ENCODE measurements at places on chromosomes 1 and 21.
A peak's percentile ranks its signal among the peaks of the same experiment; 100 is the strongest.

DNA sequence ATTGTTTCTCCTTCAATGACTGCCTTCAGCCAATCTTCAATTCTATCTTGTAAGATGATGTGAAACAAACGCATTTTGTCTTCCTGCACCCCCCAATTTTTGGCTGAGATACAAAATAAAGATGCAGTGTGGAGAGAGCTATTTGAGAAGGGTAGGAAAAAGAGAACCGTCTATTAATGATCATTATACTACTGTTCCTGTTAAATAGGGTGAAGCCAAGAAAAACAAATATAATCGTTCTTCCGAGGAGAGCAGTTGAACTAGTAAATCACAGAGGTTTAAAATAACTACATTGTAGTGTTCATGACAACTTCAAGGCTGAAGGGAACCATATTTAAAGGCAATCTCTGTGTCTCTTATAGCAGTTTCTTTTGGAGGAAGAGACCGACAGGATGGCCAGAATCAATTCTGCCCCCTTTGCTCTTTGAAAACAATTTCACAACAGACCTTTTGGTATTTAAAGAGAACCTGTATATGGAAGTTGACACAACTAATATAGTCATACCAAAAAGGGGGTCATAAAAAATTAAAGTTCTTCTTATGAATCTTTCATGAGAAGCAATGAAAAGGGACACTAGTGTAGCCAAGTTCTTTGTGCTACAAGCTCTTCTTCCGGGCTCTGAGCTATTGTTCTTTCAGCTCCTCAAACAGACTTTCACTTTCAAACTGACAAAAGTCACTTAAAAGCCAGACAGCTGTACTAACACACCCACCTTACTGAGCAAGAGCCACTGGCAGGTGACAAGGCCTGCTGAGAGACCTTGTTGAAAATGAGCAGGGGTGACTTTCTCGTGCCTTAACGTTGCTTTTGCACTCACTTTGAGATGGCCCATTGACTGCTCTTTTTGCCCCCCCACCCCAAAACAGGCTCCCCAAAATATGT lies 30.9 kb downstream of the PROX1 start:
- DNase-seq, result no peak

- DNase-seq, result peak; percentile 49
These were observed 213.5 kb upstream of the PTGFR start for GRCh38 chr1:78277253-78277652.

DNA sequence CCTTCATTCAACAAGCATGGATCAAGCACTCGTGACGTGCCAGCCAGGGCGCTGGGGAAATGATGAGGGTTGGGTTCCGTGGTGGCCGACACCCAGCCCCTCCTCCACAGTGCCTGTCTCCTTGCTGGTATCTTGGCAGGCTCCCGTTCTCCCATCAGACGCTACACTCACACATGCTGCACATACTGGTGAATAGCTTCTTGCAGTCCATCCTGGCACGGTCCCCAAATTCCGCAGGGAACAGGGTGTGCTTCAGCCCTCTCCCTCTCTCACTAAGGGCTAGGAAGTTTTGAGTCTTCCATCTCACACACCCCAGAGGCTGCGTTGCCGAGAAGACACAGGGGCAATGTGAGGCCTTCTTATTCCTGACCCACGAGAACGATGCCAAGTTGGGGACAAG lies 10.1 kb upstream of the MEF2D start:
- peak; percentile 81 for DNase-seq

GRCh38 chr1:162404550-162405160 lies 7.3 kb downstream of the SH2D1B start:
- DNase-seq, result peak; percentile 68

- peak; percentile 80 for DNase-seq
These were observed 5.5 kb upstream of the TRAPPC10 start for GRCh38 chr21:44006656-44007055.

DNA sequence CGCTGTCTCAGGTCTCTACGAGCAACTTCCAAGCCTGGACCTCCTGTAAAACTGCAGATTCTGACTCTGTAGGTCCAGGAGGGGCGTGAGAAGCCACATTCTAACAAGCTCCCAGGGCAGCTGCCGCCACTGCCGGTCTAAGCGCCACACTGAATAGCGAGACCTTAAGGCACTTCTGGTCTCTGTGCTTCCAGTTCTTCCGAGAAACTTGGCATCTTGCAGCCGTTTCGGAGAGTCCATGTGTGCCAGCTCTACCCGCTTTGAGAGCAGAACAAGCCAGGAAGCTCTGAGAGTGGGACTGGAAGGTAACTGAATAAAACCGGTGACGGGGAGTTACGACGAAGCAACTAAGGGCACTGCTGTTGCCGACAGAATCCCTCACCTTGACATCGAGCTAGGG lies 12.5 kb downstream of the AGT start:
- no peak for DNase-seq

GRCh38 chr1:8427986-8428385 lies 110.1 kb downstream of the SLC45A1 start:
- no peak for DNase-seq

DNA sequence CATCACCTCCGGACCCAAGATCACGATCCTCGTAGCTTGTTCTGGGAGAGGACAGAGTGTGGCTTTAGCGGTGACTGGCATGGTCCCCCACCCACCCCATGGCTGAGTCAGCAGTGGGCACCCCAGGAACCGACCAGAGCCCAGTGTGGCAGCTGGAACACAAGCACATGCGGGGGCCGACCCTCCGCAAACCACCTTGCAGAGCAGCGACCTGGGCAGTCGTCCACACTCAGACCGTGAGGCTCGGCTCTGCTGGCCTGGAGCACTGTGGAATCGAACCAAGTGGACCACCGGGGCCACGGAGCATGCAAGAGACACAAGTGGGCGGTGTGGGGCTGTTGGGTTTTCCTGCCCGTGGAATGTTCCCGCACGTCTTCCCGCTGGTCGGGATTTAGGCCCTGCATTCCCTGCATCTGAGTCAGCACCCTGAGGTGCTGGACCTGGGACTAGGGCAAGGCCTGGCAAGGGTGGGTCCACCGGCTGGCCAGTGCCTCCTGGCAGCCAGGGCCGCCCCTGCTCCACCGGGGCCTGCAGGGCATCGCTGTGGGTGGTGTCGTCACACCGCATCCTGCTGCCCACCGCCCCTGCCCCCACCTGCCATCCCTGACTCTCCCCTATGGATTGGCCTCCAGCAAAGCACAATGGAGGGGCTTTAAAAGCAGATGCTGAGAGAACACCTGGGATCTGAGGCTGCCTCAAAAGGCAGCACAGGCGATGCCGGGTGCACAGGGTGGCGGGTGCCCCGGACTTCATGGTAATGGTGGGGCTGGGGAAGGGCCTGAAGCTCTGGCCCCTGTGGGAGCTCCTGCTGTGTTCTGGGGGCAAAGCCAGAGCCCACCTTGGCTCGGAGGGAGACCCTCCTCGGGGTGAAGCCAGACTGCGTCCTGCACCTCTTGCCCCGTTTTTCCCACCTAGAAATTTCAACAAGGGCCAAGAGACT lies 18.5 kb downstream of the MORN1 start:
- no peak for DNase-seq

DNA sequence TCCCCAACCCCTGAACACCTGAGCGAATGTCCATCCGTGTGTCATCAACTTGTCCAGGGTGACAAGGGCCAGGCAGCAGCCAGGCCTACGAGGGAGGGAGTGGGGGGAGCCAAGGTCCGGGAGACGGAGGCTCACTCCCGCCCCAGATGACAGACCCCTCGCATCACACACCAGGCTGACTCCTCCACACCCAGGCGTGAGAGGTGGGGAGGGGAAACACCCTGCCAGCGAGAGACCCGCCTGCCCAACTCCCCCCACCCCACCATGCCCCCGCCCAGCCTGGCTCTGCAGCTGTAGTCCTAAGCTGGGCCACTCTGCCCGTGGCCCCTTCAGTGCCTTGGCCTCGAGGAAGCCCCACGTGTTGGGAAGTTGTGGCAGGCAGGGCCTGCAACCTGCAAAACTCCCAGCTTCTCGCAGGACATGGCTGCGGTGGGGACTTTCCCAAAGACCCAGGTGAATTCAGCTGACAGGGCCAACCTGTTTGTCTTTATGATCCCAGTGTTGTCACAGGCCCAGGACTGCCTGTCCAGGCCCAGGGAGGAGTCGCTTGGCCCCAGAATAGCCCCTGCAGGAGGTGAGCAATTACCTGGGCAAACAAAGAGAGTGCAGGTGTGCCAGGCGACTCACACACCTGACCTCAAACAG lies 62.9 kb downstream of the RIPK4 start:
- DNase-seq, result no peak

DNA sequence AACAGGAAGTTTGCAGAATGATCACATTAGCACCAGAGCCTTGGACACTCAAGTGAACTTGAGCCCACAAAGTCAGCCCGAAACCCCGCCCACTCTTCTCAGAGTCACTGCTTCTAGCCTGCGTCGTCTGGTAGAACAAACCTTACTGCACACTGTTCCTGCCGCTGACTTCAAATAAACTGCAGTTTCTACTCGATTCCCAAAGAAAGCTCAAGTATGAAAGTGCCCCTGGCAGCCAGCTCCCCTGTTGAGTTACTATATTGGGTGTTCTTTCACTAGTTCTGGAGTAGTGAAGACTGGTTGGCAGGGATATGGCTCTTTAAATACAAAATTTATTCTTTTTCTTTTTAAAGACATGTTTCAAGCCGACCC lies 164.7 kb downstream of the GALNT2 start:
- DNase-seq, result peak; percentile 70

GRCh38 chr1:67274623-67275325 lies 32.9 kb upstream of the IL12RB2 start:
- DNase-seq, result no peak

DNA sequence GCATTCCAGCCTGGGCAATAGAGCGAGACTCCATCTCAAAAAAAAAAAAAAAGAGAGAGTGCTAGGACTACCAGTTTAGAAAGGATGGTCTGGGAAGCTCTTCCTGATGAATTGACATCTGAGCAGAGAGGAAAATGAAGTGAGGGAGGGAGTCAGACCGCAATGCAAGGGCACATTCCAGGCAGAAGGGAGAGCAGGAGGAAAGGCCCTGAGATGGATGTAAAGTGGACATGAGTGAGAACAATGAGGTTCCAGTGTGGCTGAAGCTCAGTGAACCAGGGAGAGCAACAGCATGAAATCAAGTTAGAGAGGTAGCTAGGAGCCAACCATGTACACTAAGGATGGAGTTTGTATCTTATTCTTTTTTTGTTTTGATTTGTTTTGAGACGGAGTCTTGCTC lies 55.9 kb upstream of the SPOCD1 start:
- no peak for DNase-seq

GRCh38 chr1:12015001-12015491 lies 4.3 kb upstream of the MIIP start:
- DNase-seq, result no peak

GRCh38 chr1:18148461-18148860 lies 40.9 kb downstream of the IGSF21 start:
- DNase-seq, result no peak

DNA sequence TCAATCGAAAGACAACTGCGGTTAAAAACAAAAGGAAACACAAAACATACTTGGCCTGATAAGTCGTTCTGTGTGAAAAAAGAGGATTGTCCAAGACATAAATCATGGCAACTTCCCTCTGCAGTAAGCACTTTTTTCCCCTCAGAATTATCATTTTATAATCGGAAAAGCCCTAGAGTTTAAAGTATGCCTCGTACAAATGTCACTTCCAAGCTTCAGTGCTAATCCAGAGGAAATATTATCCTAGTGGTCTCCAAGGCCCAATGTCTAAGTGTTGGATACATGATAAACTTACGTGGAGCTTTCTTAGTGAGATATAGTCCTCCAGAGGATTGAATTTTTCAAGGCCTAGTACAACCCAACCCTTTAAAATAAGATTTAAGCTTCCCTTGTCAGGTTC lies 11.2 kb upstream of the NTMT2 start:
- no peak for DNase-seq

Measured in fibroblast of pulmonary artery (primary cell).